ENCODE measurements at places on chromosomes 2 and 18.

DNA sequence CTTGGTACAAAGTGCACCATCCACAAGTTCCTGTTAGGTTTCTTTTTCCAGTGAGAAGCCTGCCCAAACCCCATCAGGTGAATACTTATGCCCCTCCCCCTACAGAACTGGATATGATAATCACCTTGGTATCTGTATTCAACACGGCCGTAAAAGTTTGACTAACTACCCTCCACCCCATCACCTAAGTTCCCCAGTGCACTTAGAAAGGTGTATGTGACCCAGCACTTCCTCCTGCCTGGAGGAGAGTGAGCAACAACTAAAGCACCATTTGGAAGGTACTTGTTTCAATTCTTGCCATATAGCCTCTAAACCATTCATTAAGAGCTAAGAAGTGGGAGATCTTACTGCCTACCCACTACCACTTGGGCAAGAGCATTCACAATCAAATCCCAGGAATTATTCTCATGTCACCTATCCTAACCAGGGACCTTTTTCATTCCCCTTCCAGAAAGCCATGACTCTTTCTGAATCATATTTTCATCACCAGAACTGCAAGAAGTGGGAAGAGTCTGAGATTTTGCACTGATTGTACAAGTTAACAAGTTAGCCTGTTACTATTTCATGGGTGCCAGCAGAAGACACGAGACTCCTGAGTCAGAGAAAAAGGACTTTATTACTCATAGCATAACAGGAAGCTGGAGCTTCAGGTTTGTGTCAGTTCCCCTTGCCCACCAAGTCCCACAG, 53.5 kb upstream of the NDUFV2 start:
- DNase-seq: no peak

GRCh38 chr2:200620606-200621390, 35.0 kb downstream of the AOX1 start:
- DNase-seq: no peak

GRCh38 chr2:180933332-180933731, 47.1 kb upstream of the UBE2E3 start:
- DNase-seq: no peak

DNA sequence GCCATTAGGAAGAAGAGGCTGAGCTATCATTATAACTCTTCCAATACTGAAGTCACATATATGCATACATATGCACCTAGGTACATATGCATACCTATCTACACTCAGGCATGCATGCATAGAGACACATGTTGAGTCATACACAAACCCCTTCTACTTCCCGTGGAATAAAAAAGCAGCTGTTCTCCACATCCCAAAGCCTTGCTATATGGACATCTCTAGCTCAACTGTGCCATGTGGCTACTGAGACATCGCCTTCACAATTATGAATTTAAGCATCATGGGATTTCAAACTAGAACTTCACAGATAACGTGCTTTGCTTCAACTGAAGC, 120.5 kb downstream of the ANKRD44 start:
- DNase-seq: no peak

- peak; percentile 25 for DNase-seq
These were observed 512.1 kb upstream of the SYT4 start for GRCh38 chr18:43789234-43790000.

- DNase-seq: peak; percentile 38
These were observed 4.9 kb upstream of the TMEM200C start for GRCh38 chr18:5900262-5900661.

- no peak for DNase-seq
These were observed 12.0 kb downstream of the DYSF start for GRCh38 chr2:71465356-71465755.

- no peak for DNase-seq
These were observed 358.2 kb upstream of the UBE2E3 start for GRCh38 chr2:180621941-180622918.

- peak; percentile 14 for DNase-seq
These were observed 498.9 kb upstream of the NETO1 start for GRCh38 chr18:73366713-73367112.

- no peak for DNase-seq
These were observed 54.8 kb upstream of the ASB18 start for GRCh38 chr2:236319036-236319435.

GRCh38 chr2:833180-833579, 117.5 kb upstream of the SNTG2 start:
- DNase-seq: no peak

DNA sequence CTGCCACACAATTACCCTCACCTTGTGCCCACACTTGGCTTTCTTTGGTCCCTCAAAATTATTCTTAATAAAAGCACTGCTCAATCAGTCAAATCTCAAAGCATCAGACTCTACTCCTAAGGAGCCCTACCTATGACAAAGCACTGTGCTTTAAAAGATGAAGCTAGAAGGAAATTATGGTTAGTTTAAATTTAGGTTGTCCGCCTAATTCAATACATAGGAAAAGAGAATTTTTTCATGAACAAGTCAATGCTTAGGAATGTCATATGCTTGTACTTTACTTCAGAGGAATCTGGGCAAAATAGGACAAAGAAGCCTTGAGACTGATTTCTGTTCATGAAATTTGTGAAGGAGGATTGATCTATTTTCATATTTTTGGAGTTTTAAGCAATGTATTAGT, 726.4 kb upstream of the CDH2 start:
- DNase-seq: no peak

- DNase-seq: no peak
These were observed 115.5 kb downstream of the ATL2 start for GRCh38 chr2:38261569-38262068.

GRCh38 chr2:240637901-240638345, 12.6 kb downstream of the GPR35 start:
- DNase-seq: no peak

GRCh38 chr18:8329186-8329771, 280.0 kb upstream of the RAB12 start:
- no peak for DNase-seq
